ENCODE measurements at places on chromosomes 16 and 17.

- DNase-seq: no peak
These were observed 58.9 kb downstream of the AKAP1 start for GRCh38 chr17:57143919-57144318.

- DNase-seq: no peak
These were observed 88.5 kb downstream of the CMIP start for GRCh38 chr16:81533175-81533507.

DNA sequence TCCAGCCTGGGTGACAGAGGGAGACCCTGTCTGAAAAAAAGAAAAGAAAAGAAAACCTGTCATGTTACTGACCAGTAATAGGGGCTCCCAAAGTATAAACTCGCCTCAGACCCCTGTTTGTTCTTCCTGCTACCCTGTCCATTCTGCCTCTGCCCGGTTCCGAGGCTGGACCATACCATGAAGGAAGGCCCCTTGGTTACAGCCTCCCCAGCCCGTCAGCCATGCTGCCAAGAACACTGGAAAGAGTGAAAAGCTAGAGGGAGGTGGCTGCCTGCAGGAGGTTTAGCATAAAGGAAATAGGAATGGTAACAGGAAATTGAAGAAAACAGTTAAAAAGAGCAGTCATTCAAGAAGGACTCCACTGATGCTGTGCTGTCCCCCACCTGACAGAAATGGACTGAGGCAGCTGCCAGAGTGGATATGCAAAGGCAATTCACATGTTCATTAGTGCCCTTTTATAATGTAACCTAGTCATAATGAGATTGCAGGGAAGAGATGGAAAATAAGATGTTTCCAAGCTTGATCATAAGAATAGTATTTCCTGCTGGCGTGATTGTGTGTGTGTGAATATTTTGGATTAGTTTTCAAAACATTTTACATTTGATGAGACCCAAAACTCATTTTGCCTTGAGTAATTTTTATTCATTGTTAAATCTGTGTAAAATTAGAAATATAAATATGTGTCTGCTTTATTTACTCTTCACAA lies 102.6 kb downstream of the GOSR1 start:
- peak; percentile 10 for DNase-seq

GRCh38 chr17:74453665-74454196 lies 12.7 kb upstream of the CD300A start:
- no peak for DNase-seq

GRCh38 chr16:11857161-11857560 lies 5.8 kb upstream of the RSL1D1 start:
- no peak for DNase-seq

DNA sequence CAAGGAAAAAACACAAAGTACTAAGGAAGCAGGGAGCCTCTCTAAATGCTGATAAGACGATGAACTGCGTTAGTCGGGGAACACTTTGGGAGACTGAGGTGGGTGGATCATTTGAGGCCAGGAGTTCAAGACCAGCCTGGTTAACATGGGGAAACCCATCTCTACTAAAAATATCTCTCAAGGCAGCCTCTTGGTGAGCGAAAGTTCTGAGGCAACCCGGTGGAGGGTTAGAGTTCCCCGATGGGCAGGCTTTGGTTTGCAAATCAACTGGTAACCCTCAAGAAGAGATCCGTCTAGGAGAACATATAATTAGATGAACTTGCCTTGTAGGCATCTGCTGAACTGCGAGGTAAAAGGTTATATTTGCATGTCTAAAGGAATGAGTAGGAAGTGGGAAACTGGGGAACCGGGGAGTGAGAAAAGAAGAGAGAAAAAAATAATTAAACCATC lies 44.6 kb downstream of the WSB1 start:
- no peak for DNase-seq
